ENCODE measurements at places on chromosomes 13 and 19.

- no peak for DNase-seq
Measured at GRCh38 chr13:28584873-28585381, 74.0 kb upstream of the POMP start.

- no peak for DNase-seq
Measured at GRCh38 chr19:53873773-53874605, 6.3 kb downstream of the MYADM start.

GRCh38 chr13:113835461-113836270, 28.2 kb downstream of the GAS6 start:
- DNase-seq = no peak

GRCh38 chr13:79075703-79076102, 330.4 kb downstream of the RBM26 start:
- DNase-seq = no peak

GRCh38 chr13:111866731-111867245, 200.2 kb upstream of the SOX1 start:
- no peak for DNase-seq

DNA sequence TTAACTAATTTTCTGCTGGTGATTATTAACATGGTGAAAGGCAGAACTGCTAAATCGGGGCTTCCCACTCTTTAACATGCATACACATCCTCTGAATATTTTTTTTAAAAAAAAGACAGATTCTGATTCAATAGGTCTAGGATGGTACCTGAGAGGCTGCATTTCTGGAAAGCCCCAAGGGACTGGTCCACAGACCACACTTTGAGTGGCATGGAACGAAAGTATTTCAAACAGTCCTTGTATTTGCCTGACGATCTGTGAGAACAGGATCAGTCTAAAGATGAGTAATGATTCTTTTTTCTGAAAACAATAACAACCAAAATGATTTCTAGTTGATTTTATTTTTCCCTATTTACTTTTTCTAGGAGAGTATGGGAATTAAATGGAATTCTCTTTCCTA, 16.7 kb upstream of the SPART start:
- DNase-seq = no peak
